ENCODE measurements at places on chromosomes 4 and X.

GRCh38 chr4:80447493-80447892, 112.0 kb downstream of the CFAP299 start:
- DNase-seq = no peak

DNA sequence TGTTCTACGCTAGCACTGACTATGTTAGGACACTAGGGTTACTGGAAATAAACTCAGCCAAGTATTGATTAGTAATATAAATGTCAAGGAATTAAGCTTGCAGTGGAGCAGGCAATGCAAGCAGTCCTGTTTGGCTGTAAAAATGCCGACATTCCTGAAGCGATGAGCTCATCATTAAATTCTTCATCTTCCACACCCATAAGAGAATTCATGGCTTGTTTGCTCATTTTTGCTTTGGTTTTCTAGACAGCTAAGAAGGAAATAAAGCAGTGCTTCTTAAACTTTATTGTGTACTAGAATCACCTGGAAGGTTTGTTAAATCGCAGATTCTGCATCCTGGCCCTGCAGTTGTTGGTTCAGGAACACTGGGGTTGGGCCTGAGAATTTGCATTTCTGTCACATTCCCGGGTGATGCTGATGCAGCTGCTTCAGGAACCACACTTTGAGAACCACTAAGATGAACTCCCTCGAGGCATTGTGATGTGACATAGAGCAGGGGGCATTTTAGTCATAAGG, 17.8 kb downstream of the ANXA3 start:
- DNase-seq = peak; percentile 90

DNA sequence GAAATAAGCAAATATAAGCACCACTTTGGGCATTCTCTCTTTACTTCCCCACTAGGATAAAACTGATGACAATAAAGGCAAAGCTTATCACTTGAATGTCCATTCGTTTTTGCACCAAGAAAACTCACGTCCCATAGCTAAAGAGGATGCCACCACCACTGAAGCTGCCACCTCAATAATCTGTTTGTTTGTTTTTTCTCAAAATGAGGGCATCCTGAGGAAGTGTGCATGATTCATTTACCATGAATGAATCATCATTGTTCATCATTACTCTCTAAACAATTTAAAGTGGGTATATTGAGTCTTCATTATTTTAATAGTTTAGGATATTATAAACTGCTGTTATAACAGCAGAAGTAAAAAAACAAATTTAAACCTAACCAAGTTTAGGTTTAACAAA, 168.2 kb downstream of the DCTD start:
- no peak for DNase-seq

GRCh38 chr4:31290836-31291235, 570.7 kb downstream of the PCDH7 start:
- no peak for DNase-seq

- peak; percentile 75 for DNase-seq
Observed at GRCh38 chr4:147118528-147118927, 172.9 kb upstream of the TTC29 start.

All from astrocyte of the hippocampus (primary cell).